Stimulated activated CD8-positive, alpha-beta memory T cell treated with anti-CD3 and anti-CD28 coated beads, Interleukin-2, amount 100 ng/mL, for 1 hour (primary cell): ENCODE measurements at places on chromosomes 3 and 15.

- no peak for DNase-seq
Measured at GRCh38 chr3:57777774-57778173, 21.7 kb downstream of the SLMAP start.

GRCh38 chr3:62805106-62805505 lies 70.1 kb downstream of the CADPS start:
- DNase-seq, result no peak

GRCh38 chr3:42194943-42195510 lies 71.0 kb downstream of the CCK start:
- no peak for DNase-seq

GRCh38 chr3:122533931-122534334 lies 19.2 kb upstream of the KPNA1 start:
- DNase-seq, result no peak

DNA sequence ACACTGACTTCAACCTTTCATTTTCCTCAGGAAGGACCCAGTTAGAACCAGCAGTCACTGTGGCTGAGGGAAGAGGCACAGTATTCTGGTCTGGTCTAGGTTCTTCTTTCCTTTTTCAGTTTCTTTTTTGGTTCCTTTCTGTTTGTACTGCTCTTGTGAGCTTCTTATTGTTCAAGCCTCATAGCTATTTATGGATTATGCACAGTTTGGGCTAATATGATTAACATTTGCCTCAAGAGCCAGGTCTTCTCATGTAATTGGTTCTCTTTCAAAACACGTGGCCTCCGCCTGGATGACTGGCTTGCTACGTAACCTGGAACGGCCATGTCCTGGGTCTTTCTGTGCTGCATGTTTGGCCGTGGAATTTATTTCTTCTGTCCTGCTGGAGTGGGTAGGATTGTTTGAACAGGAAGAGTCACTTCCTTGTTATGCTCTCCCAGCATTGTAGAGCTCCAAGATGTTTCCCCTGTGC lies 43.3 kb downstream of the RBMS3 start:
- no peak for DNase-seq

- DNase-seq, result no peak
Measured at GRCh38 chr3:32597656-32598055, 27.0 kb upstream of the DYNC1LI1 start.

DNA sequence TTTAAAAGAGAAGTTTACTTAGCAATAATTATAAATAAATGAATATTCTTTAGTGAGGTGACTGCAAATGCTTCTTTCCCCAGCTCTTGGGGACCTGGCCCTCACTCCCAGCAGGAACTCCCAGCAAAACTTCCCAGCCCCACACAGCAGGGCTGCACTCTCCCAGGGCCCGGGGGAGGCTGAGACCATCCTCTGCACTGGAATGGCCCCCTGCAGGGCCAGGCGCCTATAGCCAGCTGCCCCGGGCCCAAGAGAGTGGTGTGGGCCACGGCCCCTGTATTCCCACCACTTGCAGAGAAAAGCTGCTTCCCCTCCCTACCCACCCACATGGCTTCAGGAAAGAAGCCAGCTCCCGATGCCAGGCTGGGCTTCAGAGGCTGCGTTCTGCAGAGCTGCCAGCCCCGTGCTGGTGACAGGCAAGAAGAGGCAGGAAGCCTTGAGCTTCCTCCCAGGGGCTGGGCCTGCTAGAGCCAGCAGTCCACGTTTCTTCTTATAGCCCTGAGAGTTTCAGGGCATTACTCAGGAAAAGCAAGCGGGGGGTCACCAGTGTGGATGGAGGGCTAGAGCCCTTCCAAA lies 20.0 kb downstream of the IDH2 start:
- DNase-seq, result no peak

- DNase-seq, result no peak
Measured at GRCh38 chr3:159672728-159673688, 315.6 kb upstream of the IL12A start.

- DNase-seq, result no peak
Measured at GRCh38 chr3:27907929-27908328, 185.8 kb upstream of the EOMES start.

DNA sequence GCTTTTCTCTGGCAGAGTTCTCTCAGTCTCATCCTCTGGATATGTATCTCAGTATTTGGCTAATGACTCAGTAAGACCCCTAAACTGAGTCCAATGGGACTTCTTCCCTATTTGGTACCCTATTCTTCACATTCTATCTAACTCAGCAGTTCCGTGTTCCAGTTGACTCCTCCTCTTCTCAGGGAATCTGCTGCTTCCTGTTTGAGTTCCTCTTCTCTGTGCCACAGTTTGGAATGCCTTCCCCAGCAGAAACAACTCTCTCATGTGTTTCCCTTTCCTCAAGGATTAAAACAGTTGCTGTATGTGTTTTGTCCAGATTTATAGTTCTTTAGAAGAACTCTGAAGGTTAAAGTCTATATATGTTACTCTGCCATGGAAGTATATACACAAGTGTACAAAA lies 344.0 kb upstream of the RARB start:
- DNase-seq, result no peak

- peak; percentile 8 for DNase-seq
Measured at GRCh38 chr3:33439546-33440327, 468 bp downstream of the UBP1 start.

GRCh38 chr3:67557848-67558355 lies 96.5 kb downstream of the SUCLG2 start:
- no peak for DNase-seq

GRCh38 chr3:118675305-118675704 lies 359.3 kb downstream of the IGSF11 start:
- no peak for DNase-seq

- peak; percentile 9 for DNase-seq
Measured at GRCh38 chr3:102673271-102674115, 238.7 kb downstream of the ZPLD1 start.

GRCh38 chr3:121835465-121835801 lies 424 bp downstream of the EAF2 start:
- no peak for DNase-seq

DNA sequence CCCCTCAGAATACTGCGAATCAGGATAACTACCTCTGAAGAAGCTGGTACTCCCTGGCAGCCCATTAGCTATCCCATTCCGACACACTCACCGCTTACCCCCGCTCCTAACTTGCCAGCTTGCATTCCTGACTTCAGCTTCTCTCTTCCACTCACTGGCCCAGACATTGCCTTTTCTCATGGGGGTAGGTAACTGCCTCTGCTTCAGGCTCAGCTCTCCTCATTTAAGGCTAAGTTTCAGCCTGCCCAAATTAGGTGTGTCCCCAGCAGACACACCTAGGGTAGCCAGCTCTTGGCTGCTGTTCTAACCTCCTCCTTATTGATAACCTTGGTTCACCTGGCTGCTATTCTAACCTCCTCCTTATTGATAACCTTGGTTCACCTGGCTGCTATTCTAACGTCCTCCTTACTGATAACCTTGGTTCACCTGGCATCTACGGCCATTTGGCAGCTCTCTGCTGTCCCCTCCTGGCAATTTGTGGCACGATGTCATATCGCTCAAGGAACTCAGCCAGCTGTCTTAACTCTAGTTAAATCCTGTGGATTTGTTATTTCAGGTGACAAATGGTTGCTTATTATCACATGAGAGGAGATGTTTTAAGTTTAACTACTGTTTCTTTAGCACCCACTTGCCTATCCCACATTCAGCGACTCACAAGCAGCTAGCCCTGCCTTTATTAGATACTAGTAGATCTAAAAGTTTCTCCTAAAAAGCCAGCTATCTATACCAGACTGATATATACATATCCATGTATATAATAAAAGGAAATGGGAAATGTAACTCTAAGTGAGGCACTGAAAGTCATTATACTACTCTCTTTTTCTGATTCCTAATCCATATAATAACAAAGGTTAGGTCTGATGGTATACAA lies 106.5 kb upstream of the ACP3 start:
- no peak for DNase-seq

DNA sequence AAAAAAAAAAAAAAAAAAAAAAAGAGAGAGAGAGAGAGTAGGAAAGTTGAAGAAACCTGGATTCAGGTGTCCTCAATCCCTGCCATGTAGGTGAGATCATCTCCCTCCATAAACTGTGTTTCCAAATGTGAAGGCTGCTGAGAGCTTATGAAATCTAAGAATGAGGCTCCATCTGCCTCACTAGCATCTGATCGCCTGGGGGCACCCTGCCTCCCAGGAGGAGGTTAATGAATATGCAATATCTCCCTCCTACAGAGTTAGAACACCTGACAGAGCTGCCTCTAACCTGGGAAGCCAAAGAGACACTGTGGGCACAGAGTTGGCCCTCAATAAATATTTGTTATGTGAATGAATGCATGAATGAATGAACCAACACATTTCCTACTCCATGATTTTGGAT lies 23.8 kb upstream of the ZNF148 start:
- no peak for DNase-seq

DNA sequence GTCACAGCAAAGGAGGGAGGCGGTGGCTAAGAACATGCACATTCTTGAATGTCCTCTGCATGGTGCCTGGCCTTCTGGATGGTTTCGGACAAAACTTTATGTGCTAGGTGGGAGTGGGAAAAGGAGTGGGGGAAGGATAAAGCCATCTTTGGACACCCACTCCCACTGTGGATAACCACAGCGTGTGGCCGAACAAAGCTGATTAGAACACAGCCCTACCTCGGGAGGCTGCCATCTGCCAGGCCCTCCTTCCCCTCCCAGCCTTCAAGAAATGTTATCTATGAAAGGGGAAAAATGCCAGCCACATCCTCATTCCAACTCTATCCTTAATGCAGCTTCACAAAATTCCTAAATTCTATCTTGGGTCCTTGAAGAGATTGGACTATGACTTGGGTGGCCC lies 18.8 kb downstream of the AMOTL2 start:
- DNase-seq, result no peak

GRCh38 chr15:50675535-50676144 lies 11.0 kb downstream of the TRPM7 start:
- DNase-seq, result no peak

GRCh38 chr3:13879946-13880810 lies at the start of gene WNT7A:
TSS of gene WNT7A (minus strand) at chr3:13880071. CDS start at chr3:13879816, 255 bp downstream.
- DNase-seq, result no peak

GRCh38 chr3:122031123-122031468 lies 9.0 kb upstream of the ILDR1 start:
- no peak for DNase-seq

- DNase-seq, result no peak
Measured at GRCh38 chr15:76252249-76252648, 59.0 kb downstream of the ETFA start.

- DNase-seq, result no peak
Measured at GRCh38 chr3:184391266-184391665, 11.4 kb downstream of the CHRD start.

- DNase-seq, result peak; percentile 57
Measured at GRCh38 chr3:114213627-114214541, 23.5 kb downstream of the ZNF80 start.

DNA sequence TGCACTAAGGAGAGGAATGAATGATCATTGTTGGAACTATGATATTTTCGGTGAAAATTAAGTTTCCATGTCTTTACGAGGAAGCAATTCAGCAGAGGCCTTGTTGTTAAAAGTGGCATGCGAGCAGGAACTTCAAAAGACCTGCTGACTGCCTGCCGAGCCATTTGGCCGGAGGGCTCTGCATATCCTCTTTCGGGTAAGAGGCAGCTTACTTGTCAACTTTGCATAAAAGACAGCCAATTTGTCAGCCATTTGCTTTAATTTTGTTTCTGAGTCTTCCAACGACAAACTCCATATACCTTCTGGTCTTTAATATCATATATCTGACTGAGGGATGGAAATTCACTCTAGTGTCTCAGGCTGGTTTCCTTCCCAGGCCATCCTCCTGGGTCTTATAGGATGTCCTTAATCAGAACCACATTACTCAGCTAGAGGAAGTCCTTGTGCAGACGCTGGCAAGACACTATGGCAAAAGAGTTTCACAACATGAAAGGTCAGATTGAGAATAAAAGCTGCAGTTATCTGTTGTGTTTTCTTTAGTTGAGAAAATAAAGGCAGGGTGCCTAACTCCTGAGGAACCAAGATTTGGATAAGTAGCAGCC lies 128.7 kb upstream of the WNT5A start:
- no peak for DNase-seq

DNA sequence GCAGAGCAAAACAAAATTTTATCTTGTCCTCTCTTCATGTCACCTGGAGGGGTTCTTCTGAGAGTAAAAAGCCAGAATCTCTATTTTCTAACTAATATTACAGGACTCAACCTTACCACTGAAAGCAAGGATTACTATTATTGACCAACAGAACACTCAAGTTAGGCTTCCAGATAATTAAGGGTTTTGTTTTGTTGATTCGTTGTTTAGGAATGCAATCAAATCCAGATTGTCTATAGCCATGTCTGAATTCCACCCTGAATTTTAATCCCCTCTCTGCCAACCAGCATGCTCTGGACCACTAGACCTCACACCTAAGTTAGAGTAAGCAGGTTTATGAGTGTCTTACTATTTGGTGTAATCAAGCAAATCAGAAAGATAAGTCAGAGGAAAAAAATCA lies 90.7 kb downstream of the PEAK1 start:
- DNase-seq, result no peak

DNA sequence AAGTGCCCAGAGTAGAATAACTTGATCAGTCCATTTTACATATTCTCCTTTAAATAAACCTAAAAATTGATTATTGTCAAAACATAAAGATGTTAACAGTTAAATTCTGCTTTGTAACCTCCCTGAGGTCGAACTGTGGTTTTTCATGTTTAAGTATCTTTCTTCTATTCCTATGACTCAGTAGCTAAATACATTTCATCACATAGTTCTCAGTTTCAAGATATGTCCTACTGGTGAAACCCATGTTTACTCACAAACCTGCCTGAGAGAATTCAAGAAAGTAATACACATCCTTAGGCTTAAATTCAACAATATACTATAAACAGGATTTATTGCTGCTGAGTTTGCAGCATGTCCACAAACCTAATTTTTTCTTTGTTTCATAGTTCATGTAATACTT lies 692.9 kb downstream of the ZPLD1 start:
- DNase-seq, result no peak

DNA sequence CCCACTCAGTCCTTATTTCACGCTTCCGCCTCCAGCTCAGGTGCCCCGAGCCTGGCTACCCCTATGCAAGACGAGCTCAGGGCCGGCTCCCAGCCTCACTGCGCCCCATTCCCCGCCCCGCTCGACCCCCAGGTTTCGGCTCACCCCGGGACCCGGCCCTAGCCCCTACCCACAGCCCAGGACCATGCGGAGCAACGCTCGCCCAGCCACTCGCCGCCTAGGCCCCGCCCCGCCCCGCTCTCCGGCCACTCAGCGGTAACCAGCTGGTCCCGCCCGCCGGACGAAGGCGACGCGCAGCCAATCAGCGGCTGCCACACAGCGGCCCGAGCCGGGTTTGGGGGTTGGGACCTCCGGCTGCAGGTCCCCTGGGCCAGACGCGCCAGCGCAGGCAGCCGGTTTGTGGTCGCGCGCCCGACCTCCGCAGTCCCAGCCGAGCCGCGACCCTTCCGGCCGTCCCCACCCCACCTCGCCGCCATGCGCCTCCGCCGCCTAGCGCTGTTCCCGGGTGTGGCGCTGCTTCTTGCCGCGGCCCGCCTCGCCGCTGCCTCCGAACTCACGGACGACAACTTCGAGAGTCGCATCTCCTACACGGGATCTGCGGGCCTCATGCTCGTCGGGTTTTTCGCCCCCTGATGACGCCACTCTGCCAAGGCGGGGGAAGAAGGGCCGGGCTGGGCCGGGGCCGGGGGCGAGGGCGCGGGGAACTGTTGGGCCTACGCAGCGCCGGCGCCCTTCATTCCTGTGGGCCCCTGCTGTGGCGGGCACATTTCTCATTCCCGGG lies at the start of gene CATSPER2:
Gene CATSPER2 (minus strand): TSS at position 196 of the 781 bp plus-strand sequence. CDS start 783 bp downstream, outside the sequence.
- DNase-seq, result no peak
